ENCODE measurements at places on chromosomes 12 and 14. TPM values are rescaled to one million over a fixed set of nuclear protein-coding genes. Genes with fewer than 3 reads are reported as not detected.

DNA sequence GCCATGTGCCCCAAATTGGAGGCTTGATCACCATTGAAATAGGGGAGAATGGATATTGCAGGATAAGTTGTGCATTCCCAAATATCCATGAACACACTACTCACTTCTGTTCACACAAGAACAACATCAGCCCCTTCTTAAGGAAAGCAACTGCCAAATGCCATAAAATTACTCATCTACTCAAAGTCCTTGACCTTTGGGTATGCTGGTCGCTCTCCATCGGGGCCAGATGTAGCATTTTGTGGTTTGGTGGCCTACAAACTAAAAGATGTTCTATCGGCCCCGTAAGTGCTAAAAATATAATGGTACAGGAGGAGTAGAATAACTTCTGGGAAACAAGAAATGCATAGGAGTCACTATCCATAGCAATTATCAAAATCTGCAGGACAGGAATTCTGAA lies 362.6 kb downstream of the AEBP2 start:
- H3K27ac ChIP-seq, result peak overlapping the region; percentile 28
- peak; percentile 14 for DNase-seq
- peaks cover 9% of the 10 kb centered on the region for H3K36me3 ChIP-seq
- H3K27me3 ChIP-seq, result no peaks in the 10 kb centered on the region

- no peak overlapping the region for H3K27ac ChIP-seq
- no peaks in the 10 kb centered on the region for H3K4me1 ChIP-seq
- H3K27me3 ChIP-seq, result no peaks in the 10 kb centered on the region
- H3K4me3 ChIP-seq, result no peak overlapping the region
- no peak for DNase-seq
Observed at GRCh38 chr14:32417956-32418552, 89.0 kb downstream of the AKAP6 start.

GRCh38 chr14:22418631-22419030 lies 170.4 kb downstream of the DAD1 start:
- no peaks in the 10 kb centered on the region for H3K27me3 ChIP-seq
- no peak overlapping the region for H3K4me3 ChIP-seq
- DNase-seq, result no peak

- no peak for DNase-seq
- H3K36me3 ChIP-seq, result no peaks in the 10 kb centered on the region
- H3K4me1 ChIP-seq, result no peaks in the 10 kb centered on the region
- no peak overlapping the region for H3K27ac ChIP-seq
- H3K27me3 ChIP-seq, result no peaks in the 10 kb centered on the region
Observed at GRCh38 chr14:32709027-32709426, 229.7 kb upstream of the NPAS3 start.

- no peak overlapping the region for H3K4me3 ChIP-seq
- peak; percentile 73 for DNase-seq
- H3K27ac ChIP-seq, result peak overlapping the region; percentile 7
- H3K27me3 ChIP-seq, result peaks cover 42% of the 10 kb centered on the region
Observed at GRCh38 chr14:72594099-72594901, 299.6 kb downstream of the DPF3 start.

- no peaks in the 10 kb centered on the region for H3K27me3 ChIP-seq
- DNase-seq, result no peak
- H3K4me1 ChIP-seq, result peaks cover 9% of the 10 kb centered on the region
- no peaks in the 10 kb centered on the region for H3K36me3 ChIP-seq
- peak overlapping the region; percentile 78 for H3K4me3 ChIP-seq
Observed at GRCh38 chr12:131896811-131897270, 2.4 kb downstream of the ULK1 start.

DNA sequence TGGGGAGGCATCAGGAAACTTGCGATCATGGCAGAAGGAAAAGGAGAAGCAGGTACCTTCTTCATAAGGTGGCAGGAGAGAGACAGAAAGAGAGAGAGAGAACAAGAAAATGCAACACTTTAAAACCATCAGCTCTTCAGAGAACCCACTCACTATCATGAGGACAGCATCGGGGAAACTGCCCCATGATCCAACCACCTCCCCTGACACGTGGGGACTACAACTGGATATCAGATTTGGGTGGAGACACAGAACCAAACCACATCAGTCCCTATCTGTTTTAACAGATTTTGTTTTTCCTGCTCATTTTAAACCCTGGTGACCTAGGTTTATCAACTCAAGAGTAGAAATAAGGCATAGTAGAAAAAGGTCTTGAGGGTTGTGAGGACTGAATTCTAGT lies 210.1 kb upstream of the PLXNC1 start:
- no peak overlapping the region for H3K4me3 ChIP-seq
- no peak overlapping the region for H3K27ac ChIP-seq
- no peaks in the 10 kb centered on the region for H3K36me3 ChIP-seq
- H3K4me1 ChIP-seq, result no peaks in the 10 kb centered on the region
- DNase-seq, result no peak

DNAI7 gene
- total RNA-seq, result not detected

TDG gene
- total RNA-seq, result 37.5 TPM

DAO gene
- not detected for total RNA-seq

CLECL1 gene
- total RNA-seq, result 6.0 TPM

FSCB gene
- total RNA-seq, result not detected

RAN gene
- total RNA-seq, result 2,247 TPM

SERPINA9 gene
- total RNA-seq, result not detected

TSPAN11 gene
- not detected for total RNA-seq

CD4 gene
- 14.1 TPM for total RNA-seq

Measured in activated CD8-positive, alpha-beta T cell treated with anti-CD3 and anti-CD28 coated beads for 36 hours (primary cell).